ENCODE measurements at places on chromosomes 6 and 20.
A peak's percentile ranks its signal among the peaks of the same experiment; 100 is the strongest.

GRCh38 chr6:82248273-82248735 is 760 bp upstream of the IBTK start:
- DNase-seq: peak; percentile 65

DNA sequence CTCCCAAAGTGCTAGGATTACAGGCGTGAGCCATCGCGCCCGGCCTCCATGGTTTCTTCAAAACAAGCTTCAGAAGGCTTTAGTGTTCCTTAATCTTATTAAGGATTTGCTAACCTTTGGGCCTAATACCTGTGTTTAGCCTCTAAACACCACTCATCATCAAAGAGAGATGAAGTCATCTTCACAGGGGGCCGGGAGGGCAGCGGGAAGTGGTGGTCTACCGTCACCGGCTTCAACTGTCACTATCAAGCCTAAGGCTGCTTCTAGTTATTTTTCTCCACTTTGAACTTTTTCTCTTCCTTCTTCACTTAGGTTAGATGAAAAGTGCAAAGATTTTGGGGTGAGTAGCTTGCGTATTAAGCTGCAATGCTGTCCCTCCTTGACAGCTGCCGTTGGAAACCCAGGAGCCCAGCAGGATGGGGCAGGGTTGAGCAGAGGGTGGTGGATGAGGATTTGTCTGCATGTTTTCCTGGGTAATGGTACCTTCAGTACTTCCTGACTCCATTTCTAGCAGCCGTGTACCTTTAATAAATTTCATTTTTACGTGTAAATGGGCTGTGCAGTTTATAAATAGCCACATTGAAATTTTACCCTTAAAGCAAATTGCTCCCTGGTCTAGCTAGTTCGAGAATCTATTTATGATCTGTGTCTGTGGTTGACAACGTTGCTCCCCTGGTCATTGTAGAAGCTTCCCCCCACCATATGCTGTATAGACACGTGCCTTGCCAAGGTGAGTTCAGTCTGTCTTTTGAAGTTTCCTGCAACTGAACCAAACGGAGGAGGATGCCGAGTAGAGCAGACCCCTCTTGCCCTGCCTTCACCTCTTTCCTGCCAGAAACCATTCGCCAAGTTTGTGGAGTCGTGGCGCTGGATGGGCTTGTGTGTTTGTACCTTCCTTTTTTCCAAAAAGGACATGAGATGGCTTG is 64.8 kb downstream of the SYNJ2 start:
- DNase-seq: peak; percentile 49

DNA sequence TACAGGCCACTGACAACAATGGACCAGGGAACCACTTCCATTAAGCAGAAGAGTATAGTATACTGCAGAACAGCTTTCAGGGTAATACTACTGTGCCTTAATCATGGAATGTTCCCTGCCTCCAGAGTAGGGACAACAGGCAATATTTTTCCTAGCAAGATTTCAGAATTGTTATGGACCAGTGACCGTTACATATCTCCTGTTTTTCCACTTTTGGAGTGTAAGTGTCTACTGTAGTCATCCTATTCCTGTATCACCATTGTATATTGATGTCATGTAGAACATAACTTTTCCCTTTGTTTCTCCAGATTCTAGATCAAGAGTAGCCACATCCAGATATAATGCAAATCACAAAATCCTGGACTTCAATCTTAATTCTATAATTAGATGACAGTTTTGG is 1.9 kb upstream of the GJE1 start:
- DNase-seq: no peak

GRCh38 chr20:7828437-7828836 is 111.8 kb downstream of the HAO1 start:
- no peak for DNase-seq

- peak; percentile 39 for DNase-seq
Observed at GRCh38 chr6:106820412-106820852, 154.1 kb downstream of the CD24 start.

DNA sequence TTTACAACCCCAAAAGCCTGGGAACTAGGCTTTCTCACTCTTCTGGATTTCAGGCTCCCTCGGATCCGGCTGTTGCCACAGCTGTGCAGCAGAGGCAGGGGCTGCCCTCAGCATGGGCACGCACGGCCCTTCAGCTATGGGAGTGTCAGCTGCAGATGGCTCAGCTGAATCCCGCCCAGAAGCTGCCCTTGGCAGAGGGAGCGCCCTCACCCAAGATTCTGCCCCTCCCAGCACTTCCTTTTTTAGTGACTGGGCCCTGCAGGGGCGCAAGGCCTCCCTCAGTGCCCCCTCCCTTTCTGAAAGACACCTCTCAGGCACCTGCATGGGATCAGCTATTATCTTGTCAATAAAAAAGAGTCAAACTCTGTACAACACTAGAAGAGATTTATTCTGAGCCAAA is 67.9 kb upstream of the THBS2 start:
- DNase-seq: no peak

DNA sequence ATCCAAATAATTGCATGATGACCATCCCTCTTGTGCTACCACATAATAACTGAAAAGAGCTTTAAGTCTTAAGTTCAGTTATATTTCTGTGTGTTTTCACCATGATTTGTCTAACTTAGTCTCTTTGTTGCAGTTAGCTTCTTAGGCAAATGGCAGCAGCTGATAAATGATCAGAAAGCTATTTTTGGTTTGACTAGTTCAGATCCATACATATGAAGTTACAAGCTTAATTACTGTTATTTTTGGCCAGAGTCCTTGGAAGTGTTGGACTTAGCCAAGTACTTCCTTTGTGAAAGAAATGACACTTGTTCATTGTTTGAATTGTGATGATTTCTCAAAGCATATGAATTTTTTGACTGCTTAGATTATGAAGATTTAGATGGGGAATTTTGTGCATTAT is 54.2 kb downstream of the HIVEP1 start:
- DNase-seq: peak; percentile 21

DNA sequence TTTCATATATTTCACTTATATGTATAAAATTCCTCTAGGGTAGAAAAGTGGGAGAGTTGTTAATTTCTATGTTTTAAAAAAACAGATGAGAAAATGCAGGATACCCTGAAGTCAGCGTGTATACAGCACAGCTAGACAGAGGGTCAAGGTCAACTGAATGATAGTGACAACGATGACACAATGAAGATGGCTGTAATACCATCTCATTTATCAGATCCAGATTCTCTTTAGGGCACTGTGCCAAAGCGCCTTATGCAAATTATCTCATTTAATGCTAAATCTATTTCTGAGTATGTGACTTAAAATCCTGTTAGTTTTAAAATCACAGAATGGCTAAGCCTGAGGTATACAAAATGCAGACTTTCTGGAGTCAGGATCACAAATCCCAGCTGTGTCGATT is 431.4 kb upstream of the RUNX2 start:
- no peak for DNase-seq

GRCh38 chr6:108133594-108134179 is 32.1 kb upstream of the NR2E1 start:
- peak; percentile 84 for DNase-seq

DNA sequence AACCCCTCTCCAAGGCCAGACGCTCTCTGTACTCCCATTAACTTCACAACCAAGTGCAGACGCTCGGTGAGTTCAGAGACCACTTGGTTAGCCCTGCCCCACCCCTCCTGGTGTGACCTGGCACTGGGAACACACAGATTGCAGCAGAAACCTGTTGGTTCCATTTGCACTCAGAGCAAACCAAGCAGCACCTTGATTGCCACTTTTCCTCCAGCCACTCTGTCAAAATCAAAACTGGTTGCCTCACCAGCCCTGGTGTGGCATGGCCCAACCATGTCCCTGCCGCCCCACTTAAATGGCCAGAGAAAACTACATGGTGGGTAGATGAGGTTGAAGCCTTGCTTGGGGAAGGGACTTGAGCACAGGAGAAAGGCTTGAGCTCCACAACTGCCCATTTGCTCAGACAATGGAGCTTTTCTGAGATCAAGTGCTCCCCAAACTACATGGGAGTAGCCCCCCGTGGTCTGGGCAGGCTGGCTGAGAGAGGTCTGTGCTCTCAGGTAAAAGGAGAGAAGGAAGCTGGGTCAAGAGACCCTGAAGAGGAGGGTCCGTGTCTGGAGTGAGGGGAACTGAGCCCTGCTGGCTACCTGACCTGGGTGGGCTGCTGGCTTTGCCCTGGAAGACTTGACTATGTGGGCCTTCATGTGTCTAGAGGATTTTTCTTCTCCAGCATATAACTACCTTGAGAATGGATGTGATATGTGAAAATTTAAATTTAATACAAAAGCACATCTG is 43.4 kb downstream of the PLCG1 start:
- no peak for DNase-seq

DNA sequence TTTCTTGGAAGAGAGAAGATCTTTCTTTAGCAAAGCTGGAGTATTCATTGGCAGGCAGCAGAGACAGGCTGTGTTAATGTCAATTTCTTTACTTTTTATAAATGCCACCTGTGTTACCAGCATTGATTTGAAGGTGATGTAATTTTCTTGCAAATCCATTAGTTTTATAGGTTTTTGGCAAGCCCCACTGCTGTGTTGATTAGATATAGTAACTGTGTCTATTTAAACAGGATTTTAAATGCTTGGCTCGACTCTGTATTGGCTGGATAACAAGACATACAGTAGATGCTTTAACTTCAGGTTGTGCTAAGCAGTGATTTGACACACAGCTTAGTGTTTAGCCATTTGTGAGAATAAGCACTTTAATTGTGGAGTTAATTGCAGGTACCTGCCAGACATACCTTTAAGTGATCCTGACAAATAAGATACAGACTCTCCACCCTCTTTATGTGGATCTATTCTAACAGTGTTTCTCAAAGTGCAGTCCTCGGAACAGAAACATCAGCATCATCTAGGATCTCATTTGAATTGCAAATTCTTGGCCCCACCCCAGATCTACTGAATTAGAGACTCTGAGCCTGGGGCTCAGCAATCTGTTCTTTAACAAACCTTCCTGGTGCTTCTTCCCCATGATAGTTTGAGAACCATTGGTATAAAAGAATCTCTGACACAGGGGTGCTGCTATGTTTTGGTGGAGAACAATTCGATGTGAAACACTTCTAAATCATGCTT is 397.5 kb downstream of the HDGFL1 start:
- DNase-seq: no peak

DNA sequence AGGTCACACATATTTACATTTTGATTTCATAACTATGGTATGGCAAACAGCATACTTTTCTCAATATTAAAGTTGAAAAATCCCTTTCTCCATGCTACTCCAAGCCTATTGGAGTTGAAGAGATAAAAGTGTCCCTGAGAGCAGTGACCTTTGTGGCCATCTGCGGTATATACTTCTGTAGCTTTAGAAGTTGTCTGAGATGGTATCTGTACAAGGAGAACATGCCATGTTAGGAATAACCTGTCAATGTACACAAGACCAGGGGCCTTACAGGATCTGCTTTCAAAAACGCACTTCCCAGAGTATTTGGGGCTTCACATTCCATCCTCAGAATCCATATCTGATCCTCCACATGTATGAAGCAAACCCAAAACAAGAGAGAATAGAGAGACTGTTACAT is 226.7 kb downstream of the MEI4 start:
- DNase-seq: no peak

- DNase-seq: no peak
Observed at GRCh38 chr6:149963212-149963461, 606 bp upstream of the ULBP1 start.

- DNase-seq: peak; percentile 54
Observed at GRCh38 chr6:106451439-106451838, 90.9 kb downstream of the CRYBG1 start.

GRCh38 chr6:114430534-114431124 is 87.8 kb upstream of the HS3ST5 start:
- no peak for DNase-seq
